ENCODE measurements at places on chromosomes 4 and X. TPM values are rescaled to one million over a fixed set of nuclear protein-coding genes. Genes with fewer than 3 reads are reported as not detected.

DNA sequence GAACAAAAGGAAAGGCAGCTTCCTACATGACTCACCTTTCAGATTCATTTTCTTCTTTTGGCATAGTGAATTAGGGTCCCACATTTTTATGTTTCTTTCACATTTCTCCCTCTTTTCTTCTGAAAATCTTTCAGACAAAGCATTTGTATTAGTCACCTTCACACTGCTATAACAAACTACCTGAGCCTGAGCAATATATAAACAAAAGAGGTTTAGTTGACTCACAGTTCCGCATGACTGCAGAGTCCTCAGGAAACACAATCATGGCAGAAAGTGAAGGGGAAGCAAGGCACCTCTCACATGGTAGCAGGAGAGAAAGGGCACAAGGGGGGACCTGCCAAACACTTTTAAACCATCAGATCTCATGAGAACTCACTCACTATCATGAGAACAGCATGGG is 36.9 kb downstream of the MAGEA9 start:
- H3K4me3 ChIP-seq, result no peak overlapping the region
- H3K36me3 ChIP-seq, result no peaks in the 10 kb centered on the region
- H3K27me3 ChIP-seq, result no peaks in the 10 kb centered on the region
- no peak for DNase-seq
- no peak overlapping the region for H3K27ac ChIP-seq

GRCh38 chr4:158201322-158201721 is 9.0 kb upstream of the TMEM144 start:
- H3K27me3 ChIP-seq, result no peaks in the 10 kb centered on the region
- H3K27ac ChIP-seq, result no peak overlapping the region
- DNase-seq, result no peak
- H3K4me3 ChIP-seq, result no peak overlapping the region
- no peaks in the 10 kb centered on the region for H3K36me3 ChIP-seq
- H3K4me1 ChIP-seq, result no peaks in the 10 kb centered on the region

Gene FAM9B
- not detected for total RNA-seq

DNA sequence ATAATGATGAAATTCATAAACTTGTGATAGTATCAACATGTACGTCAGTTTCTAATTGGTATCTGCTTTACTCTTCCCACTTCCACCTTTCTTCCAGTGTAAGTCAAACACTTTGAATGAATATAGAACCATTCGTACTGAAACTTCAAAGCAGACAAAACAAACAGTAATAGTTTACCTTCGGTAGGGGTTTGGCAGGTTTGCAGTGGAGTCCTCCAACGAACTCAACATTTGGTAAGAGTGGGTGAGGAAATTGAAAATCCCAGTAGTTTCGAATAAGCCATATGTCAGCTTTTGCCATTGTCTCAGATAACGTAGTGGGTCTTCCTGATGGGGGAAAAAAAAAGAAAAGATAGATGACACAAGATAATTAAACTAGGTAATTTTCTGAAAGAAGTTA is 2.2 kb downstream of the UGT2B4 start:
- no peak overlapping the region for H3K4me3 ChIP-seq
- no peaks in the 10 kb centered on the region for H3K36me3 ChIP-seq
- H3K4me1 ChIP-seq, result no peaks in the 10 kb centered on the region
- H3K27me3 ChIP-seq, result no peaks in the 10 kb centered on the region

DNA sequence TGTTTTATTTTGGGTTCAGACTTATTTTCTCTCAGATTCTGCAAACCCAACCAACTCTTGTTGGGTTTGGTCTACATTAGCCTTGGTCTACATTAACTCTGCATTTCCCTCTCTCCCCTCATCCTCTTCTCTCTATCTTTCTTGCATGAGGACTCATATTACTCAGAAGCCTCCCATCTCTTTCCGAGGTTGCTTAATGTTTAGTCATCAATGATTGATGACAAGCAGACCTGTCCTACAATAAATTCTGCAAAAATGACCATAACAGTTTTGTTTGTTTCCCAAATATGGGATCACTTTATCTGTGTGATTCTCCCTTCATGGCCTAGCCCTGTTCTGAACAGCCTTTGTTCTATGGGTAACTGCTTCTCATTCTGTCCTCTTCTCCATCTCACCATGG is 75.2 kb downstream of the GABRB1 start:
- H3K4me1 ChIP-seq, result no peaks in the 10 kb centered on the region
- H3K27ac ChIP-seq, result no peak overlapping the region
- DNase-seq, result no peak
- no peak overlapping the region for H3K4me3 ChIP-seq

DNA sequence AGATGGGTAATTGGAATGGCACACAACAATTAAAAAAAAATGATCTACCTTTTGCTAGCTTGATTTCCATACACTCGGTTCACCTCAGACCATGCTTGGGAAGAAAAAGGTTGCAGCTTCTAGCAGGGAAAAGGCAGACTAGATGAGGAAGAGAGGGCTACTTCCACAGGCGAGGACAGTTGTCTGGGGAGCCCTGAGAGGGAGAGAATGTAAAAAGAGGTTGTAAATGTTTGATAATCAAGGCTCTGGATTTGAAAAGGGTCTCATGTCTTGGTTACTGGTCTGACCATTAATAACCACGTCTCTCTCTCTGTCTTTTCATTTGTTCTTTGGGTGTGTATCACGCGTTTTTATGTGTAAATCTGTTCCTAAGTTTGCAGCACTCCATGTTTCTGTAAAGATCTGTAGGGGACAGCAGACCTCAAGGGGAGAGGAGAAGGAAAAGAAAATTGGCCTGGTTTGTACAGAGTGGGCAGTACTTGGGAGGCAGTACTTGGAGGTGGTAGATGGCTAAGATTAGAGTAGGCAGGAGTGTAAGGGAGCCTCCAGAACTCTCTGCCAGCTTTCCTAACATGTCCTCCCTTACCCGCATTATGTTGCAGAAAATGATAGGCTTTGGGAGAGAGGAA is 750 bp downstream of the ARMCX5 start:
- no peaks in the 10 kb centered on the region for H3K4me1 ChIP-seq
- no peaks in the 10 kb centered on the region for H3K27me3 ChIP-seq
- peak overlapping the region; percentile 85 for H3K27ac ChIP-seq

Gene PCSK1N
- total RNA-seq, result 1.5 TPM

Gene DKK2
- total RNA-seq, result 1.0 TPM

- DNase-seq, result no peak
- no peak overlapping the region for H3K4me3 ChIP-seq
- no peak overlapping the region for H3K27ac ChIP-seq
- no peaks in the 10 kb centered on the region for H3K4me1 ChIP-seq
Observed at GRCh38 chrX:93419642-93420041, 253.7 kb downstream of the NAP1L3 start.

GRCh38 chr4:36321176-36321575 is 39.8 kb downstream of the DTHD1 start:
- no peaks in the 10 kb centered on the region for H3K36me3 ChIP-seq
- H3K4me3 ChIP-seq, result no peak overlapping the region
- no peak for DNase-seq
- no peaks in the 10 kb centered on the region for H3K27me3 ChIP-seq
- H3K27ac ChIP-seq, result no peak overlapping the region

Gene UGT2B15
- not detected for total RNA-seq

Gene RAPGEF2
- total RNA-seq, result 109 TPM

Gene BBS12
- total RNA-seq, result 10.3 TPM

DNA sequence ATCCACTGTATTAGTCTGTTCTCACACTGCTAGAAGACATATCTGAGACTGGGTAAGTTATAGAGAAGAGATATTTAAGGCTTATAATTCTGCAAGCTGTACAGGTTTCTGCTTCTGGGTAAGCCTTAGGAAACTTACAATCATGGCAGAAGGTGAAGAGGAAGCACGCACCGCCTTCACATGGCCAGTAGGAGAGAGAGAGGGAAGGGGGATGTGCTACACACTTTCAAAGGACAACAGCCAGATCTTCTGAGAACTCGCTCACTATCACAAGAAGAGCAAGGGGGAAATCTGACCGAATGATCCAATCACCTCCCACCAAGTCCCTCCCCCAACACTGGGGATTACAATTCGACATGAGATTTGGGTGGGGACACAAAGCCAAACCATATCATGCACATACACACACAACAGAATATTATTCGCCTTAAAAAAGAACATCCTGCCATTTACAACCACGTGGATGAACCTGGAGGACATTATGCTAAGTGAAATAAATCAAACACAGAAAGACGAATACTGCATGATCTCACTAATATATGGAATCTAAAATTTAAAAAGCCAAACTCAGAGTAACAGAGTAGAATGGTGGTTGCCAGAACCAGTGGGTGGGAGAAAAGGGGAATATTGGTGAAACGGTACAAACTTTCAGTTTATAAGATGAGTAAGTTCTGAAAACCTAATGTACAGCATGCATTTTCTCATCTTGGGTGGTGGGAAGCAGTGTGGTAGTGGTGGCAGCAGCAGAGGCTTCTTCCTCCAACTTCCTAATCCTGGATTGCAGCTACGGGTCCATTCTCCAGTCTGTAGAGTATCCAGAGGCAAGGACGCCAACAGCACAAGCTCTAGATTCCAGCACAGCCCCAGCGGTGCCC is 12.8 kb downstream of the FRYL start:
- H3K27me3 ChIP-seq, result no peaks in the 10 kb centered on the region
- no peak for DNase-seq
- no peak overlapping the region for H3K4me3 ChIP-seq
- no peaks in the 10 kb centered on the region for H3K36me3 ChIP-seq
- H3K27ac ChIP-seq, result no peak overlapping the region

- no peak for DNase-seq
- no peak overlapping the region for H3K4me3 ChIP-seq
- no peak overlapping the region for H3K27ac ChIP-seq
- H3K27me3 ChIP-seq, result no peaks in the 10 kb centered on the region
- no peaks in the 10 kb centered on the region for H3K4me1 ChIP-seq
Observed at GRCh38 chrX:98501426-98501825, 1617.7 kb downstream of the RPA4 start.
